ENCODE measurements at places on chromosomes 16 and 17.

- no peak for DNase-seq
Measured at GRCh38 chr16:63239065-63239570, 1202.9 kb upstream of the CDH8 start.

- no peak for DNase-seq
Measured at GRCh38 chr16:56944954-56945839, 13.3 kb downstream of the HERPUD1 start.

DNA sequence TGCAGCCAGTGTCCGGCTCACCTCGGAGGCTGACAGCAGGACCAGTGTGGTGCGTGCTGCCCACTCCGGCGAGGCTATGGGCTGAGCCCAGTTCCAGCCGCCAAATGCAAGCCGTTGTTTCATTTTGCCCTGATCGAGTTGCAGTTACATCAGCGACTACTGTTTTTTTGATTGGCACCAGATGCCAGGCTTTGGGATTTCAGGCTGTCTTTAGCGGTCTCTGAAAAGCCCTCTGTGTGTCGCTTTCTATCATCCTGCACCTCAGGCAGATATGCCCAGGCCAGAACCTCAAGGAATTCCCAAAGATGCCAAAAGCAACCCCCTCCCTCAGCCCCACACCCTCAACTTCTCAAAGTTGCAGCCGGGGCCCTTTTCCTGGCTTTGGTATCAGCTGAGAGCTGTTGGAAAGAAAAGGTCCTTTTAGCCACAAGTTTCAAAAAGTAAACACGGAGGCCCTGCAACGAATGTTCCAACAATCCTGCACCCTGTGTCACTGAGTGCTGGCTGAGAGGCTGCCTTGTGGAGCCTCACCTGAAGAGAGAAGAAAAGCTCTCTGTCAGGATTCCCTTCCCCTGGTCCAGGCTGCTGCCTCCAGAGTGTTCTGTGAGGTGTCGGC lies 58.9 kb downstream of the WWP2 start:
- peak; percentile 36 for DNase-seq

GRCh38 chr17:60817192-60817591 lies 139.5 kb downstream of the BCAS3 start:
- DNase-seq: peak; percentile 60

GRCh38 chr17:2710071-2710802 lies 1.3 kb downstream of the CLUH start:
- no peak for DNase-seq

- no peak for DNase-seq
Measured at GRCh38 chr16:78843978-78844377, 744.5 kb downstream of the WWOX start.

DNA sequence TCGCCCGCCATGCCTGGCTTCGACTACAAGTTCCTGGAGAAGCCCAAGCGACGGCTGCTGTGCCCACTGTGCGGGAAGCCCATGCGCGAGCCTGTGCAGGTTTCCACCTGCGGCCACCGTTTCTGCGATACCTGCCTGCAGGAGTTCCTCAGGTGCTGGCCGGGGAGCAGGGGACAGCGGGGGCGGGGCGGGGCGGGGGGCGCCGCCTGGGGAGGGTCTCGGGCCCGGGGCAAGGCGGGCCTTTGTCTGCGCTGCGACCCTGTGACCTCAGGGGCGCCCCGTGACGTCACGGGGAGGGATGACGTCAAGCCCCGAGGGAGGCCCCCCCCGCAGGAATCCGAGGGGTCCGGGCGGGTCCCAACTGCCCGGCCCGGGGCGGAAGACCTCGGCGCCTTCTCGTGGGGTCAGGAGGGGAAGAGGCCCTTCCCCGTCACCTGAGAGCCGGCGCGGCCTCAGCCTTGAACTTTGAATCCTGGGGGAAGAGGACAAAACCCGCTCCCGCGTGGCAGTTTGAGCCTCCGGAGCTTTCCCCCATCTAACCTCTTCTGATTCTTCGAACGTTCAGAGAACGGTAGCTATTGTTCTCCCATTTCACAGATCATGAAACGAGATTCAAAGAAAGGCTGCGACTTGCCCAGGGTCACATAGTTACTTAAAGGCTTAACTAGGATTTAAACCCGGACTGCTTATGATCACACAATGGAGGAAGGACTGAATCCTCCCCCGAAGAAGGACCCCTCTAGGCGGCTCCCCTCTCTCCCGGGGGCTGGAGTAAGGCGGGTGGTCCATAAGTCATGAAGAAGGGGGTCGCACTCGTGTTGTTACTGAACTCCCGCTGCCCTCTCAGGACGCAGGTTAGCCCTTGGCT lies 527 bp downstream of the TRAF4 start:
- no peak for DNase-seq

GRCh38 chr16:68954911-68955635 lies 111.7 kb downstream of the TANGO6 start:
- no peak for DNase-seq

Measured in amniotic stem cell (primary cell).